ENCODE measurements at places on chromosomes 11 and 22.

GRCh38 chr11:106644824-106645223 is 373.5 kb downstream of the GUCY1A2 start:
- DNase-seq, result no peak

GRCh38 chr11:117587416-117587815 is 209.6 kb downstream of the DSCAML1 start:
- DNase-seq, result no peak

GRCh38 chr11:96188243-96189006 is 154.6 kb downstream of the MAML2 start:
- no peak for DNase-seq

DNA sequence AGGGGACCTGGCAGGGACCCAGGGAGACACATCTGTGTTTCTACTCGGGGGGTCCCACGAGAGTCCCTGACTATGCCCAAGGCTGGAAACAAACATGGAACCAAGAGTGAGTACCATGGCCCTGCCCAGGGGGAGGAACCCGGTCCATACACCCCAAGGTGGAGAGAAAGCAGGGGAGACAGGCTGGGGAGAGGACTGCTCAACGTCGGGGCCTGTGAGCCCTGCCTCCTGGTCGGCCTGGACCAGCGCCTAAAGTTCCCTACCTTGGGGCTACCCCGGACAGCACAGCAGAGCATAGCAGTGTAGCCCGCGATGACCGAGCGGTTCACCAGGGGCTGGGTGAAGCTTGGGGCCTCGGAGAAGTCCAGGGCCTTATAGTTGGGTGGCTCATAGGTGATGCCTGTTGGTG is 20.2 kb downstream of the MYBPC3 start:
- no peak for DNase-seq

DNA sequence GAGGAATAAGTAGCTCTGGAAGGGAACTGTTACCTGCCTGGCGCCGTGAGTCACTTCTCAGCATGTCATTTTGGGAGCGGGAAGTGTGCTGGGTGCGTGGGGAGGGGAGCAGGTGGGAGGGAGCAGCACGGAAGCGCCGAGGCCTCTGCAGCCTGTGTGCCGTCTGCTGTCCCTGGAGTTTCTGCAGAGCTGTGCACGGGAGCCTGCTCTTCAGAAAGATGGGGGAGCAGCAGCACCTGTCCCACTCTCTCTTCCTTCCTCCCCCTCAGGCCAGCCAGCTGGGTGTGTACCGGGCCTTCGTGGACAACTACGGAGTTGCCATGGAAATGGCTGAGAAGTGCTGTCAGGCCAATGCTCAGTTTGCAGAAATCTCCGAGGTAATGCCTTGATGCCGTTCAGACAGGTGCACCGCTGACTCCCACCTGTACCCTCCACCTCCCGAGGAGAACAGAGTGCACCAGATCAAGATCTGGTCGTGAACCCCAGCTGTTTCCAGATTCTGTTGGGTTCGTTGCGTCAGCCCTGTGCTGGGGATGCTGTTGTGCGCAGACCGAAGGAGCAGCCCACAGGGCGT is 87.9 kb downstream of the BCR start:
- DNase-seq, result no peak

DNA sequence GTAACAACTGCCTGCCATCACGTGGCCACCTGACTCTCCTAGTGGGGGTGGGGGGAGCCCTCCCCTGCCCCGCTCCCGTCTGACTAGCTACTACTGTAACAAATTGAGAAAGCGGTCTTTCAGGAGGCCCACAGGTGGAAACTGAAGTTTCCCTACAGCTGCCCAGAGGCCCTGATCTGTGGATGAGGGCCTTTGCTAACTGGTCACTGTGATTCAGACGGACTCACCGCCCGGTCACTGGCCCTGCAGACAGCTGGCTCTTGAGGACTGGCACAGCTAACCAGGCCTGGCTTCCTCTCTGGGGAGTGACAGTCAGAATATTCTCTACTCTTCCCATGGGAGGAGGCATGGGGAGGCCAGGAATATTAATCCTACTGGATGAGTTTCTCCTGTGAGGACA is 116.8 kb downstream of the ARHGAP8 start:
- no peak for DNase-seq

DNA sequence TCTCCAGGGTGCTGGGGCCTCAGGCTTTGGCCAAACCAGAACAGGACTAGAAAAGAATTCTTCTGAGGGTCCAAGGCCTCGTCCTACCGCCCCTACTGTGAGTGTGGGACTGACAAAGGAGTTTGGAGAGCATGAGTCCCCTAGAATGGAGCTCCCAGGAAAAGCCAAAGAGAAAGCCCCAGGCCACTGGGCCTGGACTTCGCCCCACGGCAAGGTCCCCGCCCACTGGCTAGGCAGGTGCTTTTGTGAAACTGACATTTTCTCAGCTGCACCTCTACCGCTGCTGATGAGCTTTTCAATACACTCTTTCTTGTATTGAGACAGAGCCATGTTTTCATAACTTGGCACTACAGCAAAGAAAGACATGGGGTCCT is 9.7 kb upstream of the FGF3 start:
- DNase-seq, result no peak

DNA sequence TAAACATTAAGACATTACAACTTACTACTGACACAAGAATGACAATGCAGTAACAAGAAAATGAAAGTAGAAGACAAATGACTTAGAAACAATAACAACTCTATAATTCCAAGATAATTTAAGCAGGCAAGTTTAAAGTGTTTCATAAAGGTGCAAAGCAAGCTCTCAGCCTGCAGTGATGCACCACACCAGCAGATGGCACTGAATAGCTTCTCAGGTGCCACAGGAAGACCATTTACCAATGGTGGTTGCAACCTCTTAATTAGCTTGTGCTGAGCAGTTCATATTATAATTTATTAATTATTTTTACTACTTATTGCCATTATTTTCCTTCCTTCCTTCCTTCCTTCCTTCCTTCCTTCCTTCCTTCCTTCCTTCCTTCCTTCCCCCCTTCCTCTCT is 60.6 kb downstream of the NXPE2 start:
- DNase-seq, result peak; percentile 2

GRCh38 chr22:29954203-29954855 is 71.4 kb downstream of the MTMR3 start:
- DNase-seq, result no peak

DNA sequence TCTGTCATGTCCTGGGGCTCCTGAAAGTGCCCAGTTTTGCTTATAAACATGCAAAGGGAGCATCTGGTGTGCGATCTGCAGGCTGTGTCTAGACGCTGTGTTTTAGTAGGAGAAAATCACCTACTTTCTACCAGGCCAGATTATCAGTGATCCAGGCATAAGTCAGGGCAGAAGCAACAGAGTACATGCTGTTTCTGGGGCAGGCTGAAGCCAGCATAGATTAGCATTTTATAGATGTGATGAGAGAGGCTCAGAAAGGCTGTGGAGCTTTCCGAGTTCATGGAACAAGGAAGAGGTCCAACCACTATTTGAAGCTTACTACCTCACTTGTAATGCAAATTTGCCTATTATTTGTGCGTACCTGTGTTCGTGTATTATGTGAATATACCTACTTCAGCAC is 1208.4 kb upstream of the TENM4 start:
- DNase-seq, result no peak
